ENCODE measurements at places on chromosomes 6 and 20.
A peak's percentile ranks its signal among the peaks of the same experiment; 100 is the strongest.

DNA sequence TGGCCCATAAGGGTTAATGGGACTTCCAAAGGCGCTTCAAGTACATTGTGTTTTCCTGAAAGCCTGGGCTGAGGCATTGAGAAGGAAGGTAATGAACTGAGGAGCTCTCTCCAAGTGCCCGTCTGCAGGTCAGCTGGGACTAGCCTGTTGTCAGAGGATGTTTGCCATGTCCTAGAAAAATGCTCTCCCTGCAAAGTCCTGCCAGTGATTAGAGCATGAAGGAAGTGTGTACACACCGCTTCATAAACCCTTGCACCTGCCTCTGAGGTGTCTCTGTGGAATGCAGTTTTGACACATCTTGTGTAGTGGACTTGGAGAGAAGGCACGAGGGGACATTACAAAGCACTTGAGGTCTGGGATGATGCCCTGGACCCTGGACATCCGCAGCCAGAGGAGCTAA is 506.7 kb downstream of the KIF16B start:
- DNase-seq = no peak

- DNase-seq = no peak
Observed at GRCh38 chr6:28996844-28997510, 8.1 kb downstream of the ZNF311 start.

GRCh38 chr20:8766868-8767390 is 302.0 kb upstream of the PLCB4 start:
- DNase-seq = no peak

GRCh38 chr20:58048096-58048702 is 180.3 kb downstream of the ANKRD60 start:
- DNase-seq = no peak

DNA sequence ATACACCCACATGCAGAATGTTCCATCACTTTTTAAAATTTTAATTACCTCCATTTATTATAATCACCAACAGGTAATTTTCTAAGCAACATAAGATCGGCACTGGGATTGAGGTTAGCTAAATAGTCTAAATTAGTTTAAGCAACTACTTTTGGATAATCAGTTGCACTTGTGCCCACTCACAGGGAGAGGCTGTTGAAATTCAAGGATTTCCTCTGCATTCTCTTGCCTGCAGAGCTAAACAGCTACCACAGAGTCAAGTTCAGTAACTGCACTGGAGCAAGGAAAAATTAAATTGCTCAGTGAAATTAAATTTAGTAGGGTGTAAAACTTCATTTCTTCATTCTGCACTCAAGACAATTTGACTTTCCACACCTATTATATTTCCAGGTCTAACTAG is 120.7 kb upstream of the CCDC28A start:
- no peak for DNase-seq

- no peak for DNase-seq
Observed at GRCh38 chr20:58711266-58712051, 18.9 kb downstream of the NPEPL1 start.

DNA sequence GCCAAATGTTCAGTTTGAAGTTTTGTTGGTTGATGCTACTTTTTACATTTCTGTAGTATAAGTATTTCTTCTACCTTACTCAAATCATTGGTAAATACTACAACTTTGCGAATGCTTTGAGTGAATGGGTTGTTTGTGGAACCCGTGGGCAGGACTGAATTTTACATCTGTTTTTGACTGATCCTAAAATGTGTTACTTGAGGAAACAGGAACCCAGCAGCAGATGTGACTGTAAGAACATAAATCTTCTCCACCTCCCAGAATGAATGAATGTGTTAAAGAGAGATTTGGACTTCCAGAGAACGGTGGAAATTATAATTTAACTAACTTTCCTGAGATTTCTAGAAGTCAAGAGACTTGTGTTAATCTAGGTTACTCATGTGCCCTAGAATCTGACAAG is 728.5 kb upstream of the MARCKS start:
- no peak for DNase-seq

- DNase-seq = no peak
Observed at GRCh38 chr6:13579911-13580310, 5.5 kb downstream of the SIRT5 start.

DNA sequence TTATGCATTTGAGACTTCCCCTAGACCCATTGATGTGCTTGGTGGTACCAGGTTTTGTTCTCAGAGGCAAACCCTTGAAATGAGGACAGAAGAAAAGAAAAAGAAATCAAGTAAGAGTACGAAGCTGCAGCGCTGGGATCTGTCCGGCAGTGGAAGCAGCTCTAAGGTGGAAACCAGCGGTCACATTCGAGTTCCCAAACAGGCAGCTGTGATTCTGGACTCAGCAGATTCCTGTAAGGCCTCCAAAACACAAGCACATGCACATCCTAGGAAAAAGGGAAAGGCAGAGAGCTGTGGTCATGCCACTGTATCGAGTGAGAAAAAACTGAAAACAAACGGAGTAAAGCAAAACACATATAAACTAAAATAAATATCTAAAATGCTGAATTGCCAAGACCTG is 4.5 kb downstream of the FAM217B start:
- no peak for DNase-seq

- no peak for DNase-seq
Observed at GRCh38 chr20:45407067-45407745, 883 bp upstream of the DBNDD2 start.

- DNase-seq = no peak
Observed at GRCh38 chr6:166483573-166484250, 101.0 kb upstream of the MPC1 start.

- DNase-seq = no peak
Observed at GRCh38 chr6:89536231-89536630, 102.3 kb downstream of the LYRM2 start.

DNA sequence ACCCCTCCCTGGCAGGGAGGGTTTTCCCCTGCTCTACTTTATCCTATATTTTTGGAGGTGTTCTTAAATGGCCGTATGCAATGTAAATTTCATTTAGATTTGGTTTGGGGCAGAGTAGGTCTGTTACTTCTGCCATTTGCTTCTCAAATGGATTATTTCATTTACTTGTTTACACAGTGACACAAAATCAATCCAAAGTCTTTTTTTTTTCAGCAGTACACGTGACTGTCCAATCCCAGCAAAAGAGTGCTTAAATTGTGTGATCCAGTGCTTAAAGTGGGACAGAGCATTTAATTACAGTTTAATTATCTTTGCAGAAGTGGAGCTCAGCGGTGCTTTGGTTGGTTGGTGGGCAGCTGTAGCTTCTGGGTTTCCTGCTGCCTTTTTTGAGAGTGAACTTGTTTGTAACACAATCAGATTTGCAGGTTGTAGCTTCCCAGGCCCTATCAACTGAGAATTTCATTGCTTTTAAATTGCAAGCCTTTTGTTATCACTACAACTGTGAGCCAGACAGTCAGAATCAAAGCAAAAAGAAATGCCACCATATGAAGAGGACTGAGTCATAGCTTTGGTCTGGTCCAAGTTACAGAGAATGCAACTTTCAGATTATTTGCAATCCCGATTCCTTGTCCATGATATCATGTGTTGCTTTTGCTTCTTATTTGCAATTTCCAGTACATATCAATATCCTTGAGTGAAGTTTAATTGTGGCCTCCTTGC is 216.9 kb downstream of the DOK5 start:
- DNase-seq = no peak

DNA sequence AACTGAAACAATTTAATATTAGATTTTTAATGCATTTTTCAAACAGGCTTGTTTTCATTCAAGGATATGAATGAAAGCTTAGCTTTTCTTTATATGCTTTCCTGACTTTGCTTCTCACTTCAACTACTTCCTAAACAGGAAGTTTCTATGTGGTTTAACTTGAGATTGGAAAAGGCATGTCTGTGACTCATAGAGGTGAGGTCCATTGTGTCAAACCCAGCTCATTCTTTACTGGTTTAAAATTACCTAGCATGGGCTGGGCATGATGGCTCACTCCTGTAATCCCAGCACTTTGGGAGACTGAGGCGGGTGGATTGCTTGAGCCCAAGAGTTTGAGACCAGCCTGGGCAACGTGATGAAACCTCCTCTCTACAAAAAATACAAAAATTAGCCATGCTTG is 34.4 kb downstream of the EFHC1 start:
- no peak for DNase-seq

DNA sequence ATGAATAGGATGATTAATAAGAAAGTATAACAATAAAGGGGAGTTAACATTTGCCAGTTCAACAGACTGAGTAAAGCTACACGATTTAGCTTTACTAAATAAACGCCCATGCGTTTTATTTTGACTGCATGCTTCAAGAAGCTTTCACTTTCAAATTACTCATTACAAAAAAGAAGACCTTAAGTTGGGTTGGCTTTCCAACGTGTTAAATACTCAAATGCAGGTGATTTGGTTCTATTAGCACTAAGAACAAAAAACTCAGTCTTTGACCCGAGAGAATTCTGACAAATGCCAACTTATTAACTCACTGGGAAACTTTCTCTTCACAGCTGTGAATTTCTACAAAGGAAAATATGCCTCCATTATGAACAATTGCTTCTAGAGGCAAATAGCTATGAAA is 24.8 kb downstream of the RNF146 start:
- no peak for DNase-seq

DNA sequence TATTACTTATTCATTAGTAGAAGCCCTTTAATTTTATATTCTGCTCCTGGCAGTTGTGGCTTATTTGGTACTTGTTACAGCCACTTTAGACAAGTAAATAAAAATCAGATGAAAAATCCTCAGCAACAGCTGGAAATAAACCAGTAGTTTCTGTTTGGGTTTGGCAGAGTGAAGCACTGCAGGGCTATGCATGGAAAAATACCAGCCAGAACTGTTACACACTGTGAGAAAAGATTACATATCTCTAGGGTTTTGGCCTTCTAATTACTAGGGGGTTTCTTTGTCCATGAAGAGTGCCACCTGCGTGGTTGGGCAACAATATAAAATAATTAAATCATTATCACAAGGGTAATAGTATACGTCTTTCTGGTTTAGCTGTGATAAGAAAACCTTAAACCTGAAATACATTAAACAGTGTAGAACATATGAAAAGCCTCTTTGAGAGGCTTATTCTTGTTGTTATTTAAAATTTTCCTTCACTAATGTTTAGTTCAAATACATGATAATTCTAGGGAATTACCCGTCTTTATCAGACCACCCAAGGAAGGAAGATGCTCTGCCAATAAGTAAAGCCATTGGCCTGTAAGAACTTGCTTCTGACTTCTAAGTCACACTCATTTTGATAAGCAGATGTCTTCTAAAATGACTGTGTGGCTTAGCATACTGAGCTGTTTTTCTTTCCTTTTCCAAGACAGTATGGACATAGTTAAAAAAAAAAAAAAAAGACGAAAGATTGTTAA is 320.0 kb upstream of the FLRT3 start:
- no peak for DNase-seq

DNA sequence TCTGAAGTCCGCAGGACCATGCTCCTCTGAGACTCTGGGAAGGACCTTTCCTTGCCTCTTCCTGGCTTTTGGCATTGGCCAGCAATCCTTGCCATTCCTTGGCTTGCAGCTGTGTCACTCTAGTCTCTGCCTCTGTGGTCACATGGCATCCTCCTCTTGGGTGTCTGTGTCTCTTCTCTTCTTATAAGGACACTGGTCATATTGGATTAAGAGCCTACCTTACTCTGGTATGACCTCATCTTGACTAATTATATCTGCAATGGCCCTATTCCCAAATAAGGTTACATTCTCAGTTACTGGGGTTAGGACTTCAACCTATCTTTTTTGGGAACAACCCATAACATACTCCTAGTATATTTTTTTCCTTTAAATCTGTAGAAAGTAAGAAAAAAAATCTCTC is 49.9 kb upstream of the GTSF1L start:
- DNase-seq = no peak

DNA sequence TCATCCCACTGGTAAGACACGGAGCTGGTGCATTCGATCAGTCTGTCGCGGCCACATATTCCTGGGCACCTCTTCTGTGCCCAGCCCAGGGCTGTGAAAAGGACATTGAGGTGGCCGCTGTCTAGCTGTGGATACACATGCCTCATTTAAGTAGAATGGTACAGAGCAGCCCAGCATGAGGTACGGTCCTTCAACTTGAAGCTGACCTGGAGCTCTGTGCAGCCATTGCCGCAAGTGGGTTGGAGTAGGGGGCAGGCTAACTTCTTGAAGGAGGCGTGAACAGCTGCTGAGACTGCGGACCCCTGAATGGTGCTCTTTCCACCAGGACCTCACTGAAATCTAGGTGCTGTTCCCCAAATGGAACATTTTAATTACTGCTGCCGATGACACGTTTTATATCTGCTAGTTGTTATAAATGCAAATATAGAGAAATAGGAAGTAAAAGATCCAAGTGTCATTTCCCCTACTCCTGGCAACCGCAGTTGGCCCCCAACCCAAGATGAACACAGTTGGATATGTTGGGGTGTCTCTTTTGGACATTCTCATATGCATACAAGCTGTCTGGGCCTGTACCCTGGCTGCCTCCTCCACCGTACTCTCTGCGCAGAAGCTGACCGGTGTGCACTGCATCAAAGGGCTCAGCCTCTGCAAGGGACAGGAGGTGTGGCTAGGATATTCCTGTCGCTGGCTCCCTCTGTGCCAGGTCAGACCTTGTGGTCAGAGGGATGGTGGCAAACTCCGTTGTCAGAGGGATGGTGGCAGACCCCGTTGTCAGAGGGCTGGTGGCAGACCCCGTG is 86.1 kb downstream of the CDC5L start:
- no peak for DNase-seq

- no peak for DNase-seq
Observed at GRCh38 chr6:154683756-154684523, 49.3 kb upstream of the SCAF8 start.

DNA sequence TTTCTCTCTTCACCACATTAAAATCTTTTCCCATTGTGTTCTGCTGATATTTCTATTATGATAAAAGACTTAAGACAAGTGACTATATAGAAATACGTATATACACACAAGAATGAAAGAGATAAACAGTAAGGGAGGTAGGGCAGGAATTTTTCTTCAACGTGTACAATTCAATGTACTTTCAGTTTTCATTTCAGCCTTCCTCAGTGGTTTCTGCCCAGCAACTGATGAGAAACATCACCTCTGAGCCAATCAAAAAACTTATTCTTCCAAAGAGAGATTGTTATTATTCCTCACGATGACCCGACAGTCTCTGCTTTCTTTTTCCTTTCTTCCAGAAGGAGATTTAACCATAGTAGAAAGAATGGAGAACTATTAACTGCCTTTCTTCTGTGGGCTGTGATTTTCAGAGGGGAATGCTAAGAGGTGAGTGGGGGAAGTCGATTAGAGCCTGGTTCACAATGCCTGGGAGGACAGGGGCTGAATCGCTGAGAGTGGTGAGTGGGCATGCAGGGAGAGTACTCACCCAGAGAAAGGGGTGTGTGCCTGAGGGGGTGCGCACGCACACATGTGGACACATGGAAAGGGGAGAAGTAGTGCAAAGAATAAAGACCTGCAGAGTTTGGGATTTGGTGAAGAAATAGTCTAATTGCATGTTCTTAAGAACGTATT is at the start of gene BTN3A1:
Gene BTN3A1, plus strand, starts transcription at position 289 of the 672 bp plus-strand sequence. CDS start 3,289 bp downstream, outside the sequence.
- peak; percentile 65 for DNase-seq

DNA sequence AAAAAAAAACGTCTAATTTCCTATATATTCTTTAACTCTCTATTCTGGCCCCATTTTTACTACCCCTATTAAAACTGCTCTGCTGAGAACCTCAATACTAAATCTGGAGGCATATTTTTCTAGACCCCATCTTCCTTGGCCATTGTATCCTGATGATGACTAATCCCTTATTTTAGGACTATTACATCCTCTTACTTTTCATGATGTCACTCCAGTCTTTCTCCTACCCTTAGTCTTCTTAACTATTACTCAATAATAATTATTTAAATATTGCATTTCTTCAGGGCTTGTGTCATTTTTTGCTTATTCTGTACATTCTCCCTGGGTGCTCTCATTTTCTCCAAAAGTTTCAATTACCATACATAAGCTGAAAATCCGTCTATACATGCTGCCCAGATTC is 6.4 kb downstream of the FBXO30 start:
- no peak for DNase-seq

- DNase-seq = no peak
Observed at GRCh38 chr20:33675136-33675959, 1.1 kb upstream of the NECAB3 start.
